HCT116 (cell line): ENCODE measurements at places on chromosomes 1 and 21.

DNA sequence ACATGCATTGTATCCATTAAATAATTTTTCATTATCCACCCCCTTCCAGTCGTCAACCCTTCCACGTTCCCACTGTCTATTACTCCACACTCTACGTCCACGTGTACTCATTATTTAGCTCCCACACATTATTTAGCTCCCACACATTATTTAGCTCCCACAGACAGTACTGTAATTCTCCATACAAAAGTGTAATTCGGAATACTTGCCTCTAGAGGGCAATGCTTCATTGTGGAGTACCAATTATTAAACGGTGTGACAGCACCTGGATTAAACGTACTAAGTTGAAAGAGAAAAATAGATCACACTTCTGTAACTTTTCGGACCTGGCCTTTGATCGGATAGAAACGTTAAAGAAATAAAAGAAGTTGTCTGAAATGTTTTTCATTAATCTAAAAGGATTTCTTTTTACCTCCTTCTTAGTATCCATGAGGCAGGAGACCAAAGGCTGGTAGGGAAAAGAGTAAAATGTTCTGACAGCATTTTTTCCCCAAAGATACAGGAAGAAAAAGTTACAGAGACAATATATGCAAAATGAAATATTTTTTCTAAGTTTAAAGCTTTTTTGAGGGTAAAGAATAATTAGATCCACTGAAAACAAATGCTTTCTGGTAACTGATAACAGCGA lies 99.2 kb downstream of the LHX8 start:
- DNase-seq: peak; percentile 19

DNA sequence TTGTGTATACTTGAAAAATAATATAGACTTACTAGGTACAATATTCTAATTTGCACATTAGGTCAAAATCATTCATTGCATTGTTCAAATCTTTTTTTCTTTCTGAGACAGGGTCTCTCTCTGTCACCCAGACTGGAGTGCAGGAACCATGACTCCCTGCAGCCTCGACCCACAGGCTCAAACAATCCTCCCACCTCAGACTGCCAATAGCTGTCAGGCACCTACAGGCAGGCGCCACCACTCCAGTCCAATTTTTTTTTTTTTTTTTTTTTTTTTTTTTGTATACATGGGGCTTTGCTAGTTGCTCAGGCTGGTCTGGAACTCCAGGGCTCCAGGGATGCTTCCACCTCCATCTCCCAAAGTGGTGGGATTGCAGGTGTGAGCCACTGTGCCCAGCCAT lies 656.9 kb downstream of the KCNT2 start:
- DNase-seq: no peak

DNA sequence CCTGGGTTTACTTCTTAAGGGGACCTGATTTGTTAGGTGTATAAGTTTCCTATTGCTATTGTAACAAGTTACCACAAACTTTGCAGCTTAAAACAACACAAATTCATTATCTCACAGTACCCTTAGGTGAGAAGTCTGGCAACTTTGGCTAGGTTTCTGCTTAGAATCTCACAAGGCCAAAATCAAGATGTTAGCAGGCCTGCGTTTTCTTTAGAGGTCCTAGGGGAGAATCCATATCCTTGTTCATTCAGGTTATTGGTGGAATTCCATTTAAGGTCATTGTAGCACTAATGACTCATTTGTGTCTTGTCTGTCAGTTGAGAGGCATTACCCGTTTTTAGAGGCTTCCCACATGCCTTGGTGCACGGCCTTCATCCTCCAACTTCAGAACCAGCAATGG lies 8.2 kb upstream of the SH2D1B start:
- no peak for DNase-seq

DNA sequence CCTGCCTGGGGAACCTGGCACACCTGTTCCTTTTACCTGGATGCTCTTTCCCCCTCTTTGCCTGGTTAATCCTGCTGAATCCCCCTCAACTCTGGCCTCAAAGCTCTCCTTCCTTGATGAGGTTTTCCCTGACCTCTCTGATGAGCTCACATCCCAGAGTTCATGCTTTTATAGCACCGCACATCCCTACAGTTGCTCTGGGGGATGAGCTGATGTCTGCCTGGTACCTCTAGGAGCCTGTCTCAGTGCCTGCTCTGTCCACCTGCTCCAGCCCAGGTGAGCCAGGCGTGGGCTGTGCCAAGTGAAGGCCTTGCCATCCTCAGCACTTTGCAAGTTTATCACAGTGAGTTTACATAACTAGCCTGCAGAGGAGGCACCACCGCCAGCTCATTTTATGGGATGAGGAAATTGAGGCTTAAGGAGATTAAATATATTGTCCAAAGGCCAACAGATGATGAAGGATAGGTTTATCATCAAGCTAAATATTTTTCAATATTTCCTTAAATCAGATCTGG lies 58.6 kb upstream of the TMPRSS2 start:
- DNase-seq: no peak

- DNase-seq: peak; percentile 49
These were observed at the start of gene LRRC71 for GRCh38 chr1:156920233-156921052. Gene LRRC71, plus strand, starts transcription at chr1:156920632. Its CDS starts 172 bp downstream, at chr1:156920804.

DNA sequence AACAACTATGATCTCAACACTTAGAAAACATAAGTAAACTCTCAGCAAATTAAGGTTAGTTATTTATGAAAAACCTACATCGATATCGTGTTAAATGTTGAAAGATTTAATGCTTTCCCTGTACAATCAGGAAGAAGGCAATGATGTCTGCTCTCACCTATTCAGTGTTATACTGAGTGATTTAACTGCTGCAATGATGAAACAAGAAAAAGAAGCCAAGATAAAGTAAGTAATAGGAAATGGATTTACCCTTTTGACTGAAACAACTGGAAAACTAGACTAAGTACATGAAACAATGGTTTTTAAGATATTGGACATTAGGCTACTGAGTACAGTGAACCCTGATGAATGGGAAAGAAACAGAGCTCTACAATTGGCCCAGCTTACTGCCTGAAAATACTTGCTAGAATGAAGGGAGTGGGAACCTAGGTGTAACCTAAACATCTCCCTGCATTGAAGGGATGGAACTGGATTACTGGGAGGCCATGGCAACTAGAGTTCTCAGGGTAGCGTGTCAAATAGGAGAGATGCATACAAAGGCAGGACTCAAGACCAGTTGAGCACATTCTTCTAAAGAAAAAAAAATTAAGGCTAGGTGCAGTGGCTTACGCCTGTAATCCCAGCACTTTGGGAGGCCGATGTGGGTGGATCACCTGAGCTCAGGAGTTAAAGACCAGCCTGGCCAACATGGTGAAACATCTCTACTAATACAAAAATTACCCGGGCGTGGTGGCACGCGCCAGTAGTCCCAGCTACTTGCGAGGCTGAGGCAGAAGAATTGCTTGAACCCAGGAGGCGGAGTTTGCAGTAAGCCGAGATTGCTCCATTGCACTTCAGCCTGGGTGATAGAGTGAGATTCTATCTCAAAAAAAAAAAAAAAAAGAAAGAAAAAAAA lies 37.3 kb downstream of the SNRPE start:
- DNase-seq: no peak

GRCh38 chr1:43564551-43565348 lies 34.1 kb downstream of the PTPRF start:
- DNase-seq: no peak

DNA sequence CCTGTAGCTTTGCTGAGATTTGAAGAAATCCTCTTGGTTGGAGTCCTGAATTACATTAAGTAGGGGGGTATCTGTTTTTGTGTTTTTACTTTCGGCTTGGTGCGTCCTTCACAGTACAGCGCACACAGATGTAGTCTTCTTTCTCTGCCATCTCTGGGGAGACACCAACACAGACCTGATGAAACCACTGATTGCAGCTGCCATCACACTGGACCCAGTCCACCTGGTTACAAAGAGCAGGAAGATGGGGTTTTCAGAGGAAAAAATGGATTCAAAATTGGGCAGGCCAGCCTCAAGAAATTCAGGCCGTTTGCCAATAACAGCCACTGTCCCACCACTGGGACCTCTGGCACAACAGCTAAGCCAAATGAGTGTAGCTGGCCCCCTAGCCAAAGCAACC lies 18.7 kb upstream of the SYT2 start:
- no peak for DNase-seq

- no peak for DNase-seq
These were observed 6.5 kb upstream of the TFF2 start for GRCh38 chr21:42357307-42357706.

DNA sequence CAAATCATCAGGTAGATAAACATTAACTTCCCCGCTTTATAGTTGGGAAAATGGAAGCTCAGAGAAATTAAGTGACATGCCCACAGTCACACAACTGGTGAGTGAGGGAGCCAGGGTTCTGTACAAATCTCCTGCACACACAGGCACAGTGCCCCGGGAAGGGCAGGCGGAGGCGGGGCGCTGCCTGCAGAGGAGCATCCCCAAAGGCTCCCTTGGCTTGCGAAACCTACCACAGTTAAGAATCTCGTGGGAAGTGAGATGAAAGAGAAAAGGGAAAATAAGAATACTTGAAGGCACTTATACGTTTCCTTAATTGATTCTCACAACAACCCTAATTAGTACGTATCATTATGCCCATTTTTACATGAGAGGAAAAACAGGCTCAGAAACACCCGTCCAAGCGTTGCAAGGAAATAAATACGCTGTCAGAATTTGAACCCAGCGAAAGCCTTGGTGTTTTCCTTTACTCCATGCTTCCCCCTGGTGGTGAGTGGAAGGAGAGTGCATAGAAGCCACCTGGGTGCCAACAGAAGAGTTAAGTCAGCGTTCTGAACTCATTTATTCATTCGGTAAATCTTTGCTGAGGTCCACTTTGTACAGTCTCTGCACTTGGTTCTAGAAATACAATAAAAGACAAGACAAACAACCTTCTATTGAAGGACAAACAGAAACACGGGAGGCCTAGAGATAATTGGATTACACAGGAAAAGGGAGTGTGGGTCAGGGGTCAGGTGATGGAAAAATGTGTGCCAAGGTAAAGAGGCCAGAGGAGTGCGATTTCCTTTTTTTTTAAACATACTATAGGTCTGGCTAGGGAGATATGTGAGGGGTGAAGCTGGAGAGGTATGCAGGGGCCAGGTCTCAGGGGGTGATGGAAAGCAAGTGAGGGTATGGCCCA lies 28.4 kb downstream of the ACP6 start:
- peak; percentile 32 for DNase-seq

DNA sequence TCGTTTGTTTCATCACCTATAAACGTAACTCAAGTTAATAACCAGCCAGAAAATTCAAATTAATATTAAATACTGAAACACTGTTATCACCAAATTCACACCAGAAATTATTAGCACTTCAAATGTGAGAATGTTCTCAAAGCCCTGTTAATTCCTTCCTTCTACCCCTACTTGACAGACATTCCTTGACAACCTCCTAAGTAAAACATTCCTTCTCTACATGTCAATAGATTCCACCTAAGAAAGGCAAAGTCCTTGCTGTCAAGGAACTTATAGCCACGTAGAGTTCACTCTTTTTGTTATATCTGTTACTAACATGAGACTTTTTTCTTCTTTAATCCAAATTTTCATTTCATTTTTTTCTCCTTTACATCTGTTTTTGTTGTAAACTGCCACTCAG lies 441.5 kb downstream of the SMYD3 start:
- DNase-seq: no peak

GRCh38 chr1:65189576-65190115 lies 41.6 kb downstream of the AK4 start:
- DNase-seq: no peak

DNA sequence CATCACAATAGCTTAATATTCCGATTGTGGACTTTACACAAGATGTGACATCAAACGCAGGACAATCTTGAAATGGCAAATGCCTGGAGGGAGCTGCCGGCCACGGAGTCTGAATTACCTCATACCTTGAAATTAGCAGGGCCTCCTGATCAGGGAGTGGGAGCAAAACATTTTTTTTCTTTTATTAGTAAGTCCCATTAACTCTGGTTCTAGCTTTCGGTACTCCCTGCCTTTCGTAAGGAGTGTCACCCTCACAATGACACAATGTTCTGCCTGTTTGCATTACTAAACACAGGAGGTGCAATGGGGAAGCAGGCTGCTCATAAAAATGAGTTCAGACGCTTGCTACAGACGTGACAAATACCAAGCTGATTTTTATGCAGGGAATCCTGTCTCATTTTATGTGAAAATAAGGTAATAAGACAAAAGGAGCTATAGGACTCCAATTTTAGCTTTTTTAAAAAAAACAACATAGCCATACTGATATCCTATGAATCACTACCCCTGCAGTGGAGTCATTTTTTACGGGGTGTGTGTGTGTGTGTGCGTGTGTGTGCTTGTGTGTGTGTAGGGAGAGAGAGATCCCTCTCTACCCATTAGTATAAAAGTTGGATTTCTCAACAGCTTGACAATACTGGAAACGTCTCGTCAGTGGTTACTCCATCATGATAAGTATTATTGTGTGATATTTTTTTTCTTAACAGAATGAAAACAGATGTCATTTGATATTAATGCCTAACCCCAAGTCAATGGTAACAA lies 205.1 kb upstream of the RUNX1 start:
- DNase-seq: no peak

DNA sequence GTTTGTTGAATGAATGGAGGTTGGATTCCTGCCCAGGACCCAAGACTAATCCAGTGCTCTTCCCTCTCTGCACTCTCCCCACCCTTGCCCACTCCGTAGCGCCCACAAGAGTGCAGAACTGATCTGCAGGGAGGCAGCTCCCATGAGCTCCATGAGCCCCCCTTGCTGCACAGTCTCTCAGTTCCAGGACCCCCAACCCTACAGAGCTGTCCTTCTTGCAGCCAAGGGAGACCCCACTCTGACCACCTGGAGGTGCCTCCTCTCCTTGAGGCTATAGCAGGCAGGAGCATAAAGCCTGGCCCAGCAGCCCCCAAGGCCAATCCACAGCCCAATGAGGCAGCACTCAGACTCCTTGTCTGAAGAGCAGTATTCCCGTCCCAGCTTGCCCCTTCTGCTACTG lies 209.2 kb upstream of the ZC3H12A start:
- DNase-seq: no peak
